Germinal center (tissue), 1 donor: ENCODE measurements at places on chromosomes 16 and 17.

GRCh38 chr17:77526728-77527350 is 386.1 kb downstream of the SEC14L1 start:
- DNase-seq: no peak

DNA sequence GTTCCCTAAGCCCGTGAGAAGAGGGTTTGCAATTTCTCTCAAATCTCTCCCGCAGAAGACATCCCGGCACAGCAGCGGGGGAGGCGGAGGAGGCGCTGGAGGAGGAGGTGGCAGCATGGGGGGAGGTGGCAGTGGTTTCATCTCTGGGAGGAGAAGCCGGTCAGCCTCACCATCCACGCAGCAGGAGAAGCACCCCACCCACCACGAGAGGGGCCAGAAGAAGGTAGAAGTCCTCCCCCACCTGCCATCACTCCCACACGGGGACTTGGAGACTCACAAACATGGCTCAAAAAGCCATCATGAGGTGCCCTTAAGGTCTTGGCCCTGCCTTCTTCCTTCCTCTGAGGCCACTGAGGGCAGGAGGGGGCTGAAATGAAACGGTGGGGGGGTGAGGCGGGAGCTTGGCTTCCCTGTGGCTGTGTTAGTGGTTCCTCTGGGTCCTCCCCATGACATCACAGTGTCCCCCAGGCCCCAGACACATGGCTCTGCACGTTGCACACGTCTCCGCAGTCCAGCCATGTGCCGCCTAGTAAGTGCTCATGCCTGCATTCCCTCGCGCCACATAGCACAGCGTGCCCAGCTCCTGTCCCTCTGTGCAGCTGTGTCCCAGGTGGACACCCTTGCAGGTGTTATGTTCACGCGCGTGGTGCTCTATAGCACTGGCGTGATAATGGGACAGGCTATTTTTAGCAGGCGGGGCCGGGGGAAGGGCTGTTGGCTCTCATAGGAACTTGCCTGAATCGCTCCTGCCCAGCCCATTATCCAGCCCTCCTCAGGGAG is 6.9 kb downstream of the MLLT6 start:
- no peak for DNase-seq

- DNase-seq: no peak
Measured at GRCh38 chr16:46862555-46863447, 21.4 kb upstream of the GPT2 start.

DNA sequence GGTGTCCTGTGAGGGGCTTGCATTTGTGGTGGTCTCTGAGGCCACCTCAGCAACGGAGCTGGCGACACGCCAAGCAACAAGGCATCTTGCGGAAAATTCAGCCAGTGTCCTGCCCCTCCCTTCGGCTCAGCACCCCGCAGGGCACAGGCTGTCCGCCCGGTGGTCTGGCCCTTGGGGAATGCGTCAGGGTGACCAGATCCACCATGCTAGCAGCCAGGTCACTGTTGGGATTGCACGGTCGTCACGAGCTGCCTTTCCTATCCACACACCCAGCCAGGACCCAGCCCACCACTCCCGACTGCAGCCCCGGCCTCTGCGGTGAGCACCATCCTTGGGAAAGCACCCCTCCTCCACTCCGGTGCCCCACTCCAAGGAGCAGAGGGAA is 221.2 kb downstream of the NTN1 start:
- DNase-seq: no peak

DNA sequence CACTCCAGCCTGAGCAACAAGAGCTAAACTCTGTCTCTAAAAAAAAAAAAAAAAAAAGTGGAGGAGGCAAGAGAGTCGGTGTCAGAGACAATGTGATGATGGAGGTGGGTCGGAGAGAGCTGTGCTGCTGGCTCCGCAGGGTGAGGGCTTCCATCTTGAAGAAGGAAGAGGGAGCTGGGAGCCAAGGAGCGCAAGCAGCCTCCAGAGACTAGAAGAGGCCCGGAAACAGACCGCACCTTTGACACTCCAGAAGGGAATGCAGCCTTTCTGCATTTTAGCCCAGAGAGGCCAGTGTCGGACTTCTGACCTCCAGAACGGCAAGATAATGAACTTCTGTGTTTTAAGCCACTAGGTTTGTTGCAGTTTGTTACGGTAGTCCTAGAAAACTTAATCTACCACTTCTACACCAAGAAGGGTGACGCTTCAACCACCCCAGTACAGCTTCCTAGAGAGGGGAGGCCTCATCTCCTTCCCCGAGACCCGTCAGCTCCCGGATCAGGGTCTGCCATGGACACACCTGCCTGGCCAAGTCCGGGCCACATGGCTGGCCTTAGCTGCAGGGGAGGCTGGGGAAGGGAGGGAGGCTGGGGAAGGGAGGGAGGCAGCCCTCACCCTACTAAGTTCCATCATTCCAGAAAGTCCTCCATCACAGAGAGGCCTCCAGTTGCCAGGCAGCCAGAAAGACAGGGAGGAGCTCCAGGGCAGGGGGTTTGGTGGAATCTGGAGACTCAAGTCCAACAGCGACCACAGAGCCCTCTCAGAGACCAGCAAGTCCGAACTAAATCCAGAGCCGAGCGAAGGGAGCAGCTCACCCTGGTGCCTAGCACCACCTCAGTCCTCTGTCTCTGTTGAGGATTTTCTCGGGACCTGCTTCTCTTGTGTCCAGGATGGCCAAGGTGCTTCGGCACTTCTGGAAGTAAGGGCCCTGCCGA is 13.2 kb upstream of the RBFOX3 start:
- no peak for DNase-seq

DNA sequence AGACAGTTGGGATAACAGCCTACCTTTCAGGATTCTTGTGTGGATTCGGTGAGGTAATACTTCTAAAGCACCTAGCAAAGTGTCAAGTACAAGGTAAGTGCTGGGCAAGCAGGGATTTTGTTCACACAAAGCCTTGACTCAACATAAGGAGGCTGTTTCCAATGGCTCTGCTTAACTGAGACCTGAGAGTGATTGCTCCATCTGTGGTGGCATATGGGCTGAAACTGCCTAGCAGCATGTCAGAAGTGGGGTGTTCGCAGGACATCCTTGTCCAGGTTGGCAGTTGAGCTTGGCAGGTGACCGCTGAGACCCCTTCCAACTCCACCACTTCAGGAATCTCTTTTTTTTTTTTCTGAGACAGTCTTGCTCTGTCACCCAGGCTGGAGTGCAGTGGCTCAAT is 19.8 kb downstream of the IL4R start:
- DNase-seq: no peak

- DNase-seq: no peak
Measured at GRCh38 chr16:77780378-77780837, 8.0 kb upstream of the VAT1L start.

DNA sequence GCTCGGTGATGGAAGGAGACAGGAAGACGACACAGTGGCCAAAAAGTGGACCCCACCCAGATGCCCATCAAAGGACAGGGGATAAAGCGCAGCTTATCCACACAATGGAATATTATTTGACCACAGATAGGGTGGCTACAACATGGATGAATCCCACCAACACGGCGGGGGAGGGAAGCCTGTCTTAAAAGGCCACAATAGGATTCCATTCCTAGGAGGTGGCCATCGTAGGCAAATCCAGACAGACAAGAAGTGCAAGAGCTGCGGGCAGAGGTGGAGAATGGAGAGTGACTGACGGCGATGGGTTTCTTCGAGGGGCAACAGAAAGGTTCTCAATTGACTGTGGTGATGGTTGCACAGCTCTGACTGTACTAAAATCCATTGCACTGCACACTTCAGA is 16.0 kb downstream of the SLC38A8 start:
- no peak for DNase-seq

GRCh38 chr17:1566505-1567199 is 4.1 kb upstream of the PITPNA start:
- no peak for DNase-seq

GRCh38 chr16:3348547-3349167 is 7.0 kb upstream of the OR2C1 start:
- DNase-seq: no peak

DNA sequence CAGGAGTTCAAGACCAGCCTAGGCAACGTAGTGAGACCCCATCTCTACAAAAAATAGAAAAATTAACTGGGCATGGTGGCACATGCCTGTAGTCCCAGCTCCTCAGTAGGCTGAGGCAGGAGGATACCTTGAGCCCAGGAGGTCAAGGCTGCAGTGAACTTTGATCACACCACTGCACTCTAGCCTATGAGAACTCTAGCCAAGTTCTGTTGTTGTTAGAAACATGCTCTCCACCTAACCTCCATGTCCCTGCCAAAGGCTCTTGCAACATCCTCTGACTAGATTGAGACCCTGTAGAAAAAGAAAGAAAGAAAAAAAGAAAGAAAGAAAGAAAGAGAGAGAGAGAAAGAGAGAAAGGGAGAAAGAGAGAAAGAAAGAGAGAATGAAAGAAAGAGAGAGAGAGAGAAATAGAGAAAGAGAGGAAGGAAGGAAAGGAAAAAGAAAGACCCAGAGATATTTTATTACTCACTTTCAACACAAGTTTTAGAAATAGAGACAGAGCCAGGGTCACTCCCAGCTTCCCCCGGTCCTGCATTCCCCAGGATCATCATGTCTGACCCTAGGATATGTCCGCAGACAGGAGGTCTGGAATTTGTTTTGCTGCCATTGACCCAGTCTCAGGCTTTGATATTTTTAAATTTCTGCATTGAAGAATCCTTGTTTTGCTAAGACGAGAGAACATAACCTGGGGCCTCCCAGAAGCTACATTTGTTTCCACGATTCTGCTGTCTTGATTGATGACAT is 376.5 kb upstream of the CDH5 start:
- DNase-seq: no peak

DNA sequence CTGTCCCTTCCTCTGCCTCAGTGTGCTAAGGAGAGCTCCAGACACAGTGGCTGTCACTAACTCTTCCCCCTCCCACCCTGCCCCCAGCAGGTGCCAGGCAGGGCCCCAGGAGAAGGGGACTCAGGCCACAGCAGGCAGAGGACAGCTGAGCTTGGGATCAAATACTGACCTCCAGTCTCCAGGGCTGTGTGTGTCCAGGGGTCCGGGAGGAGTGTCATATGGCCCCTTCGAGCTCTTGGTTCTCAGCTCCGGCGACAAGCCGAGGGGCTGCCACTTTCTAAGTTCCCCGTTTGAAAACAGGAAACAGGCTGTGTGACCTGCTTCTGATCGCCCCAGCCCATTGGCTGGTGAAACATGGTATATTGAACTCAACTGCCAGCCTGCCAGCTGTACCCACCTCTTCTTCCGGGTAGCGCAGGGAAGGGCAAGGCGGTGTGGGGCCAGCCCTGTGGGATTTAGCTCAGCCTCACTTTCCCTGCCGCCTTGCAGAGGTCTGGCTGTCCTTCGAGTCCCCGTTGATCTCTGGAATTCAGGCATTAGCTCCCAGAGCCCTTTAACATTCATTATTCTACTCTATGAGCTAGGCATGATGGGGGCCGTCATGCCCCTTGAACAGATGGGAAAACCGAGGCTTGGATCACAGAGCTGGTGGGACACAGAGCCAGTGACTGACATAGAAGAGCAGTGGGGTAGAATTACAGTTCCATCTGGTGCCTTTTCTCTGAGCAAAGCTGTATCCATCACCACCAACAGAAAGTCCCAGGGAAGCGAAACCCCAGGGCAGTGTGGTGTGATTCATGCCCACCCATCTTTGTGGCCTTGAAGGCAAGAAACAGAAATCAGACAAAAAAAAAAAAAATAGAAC is at the start of gene SNX20:
TSS of gene SNX20 (minus strand) at position 292 of the 865 bp plus-strand sequence. CDS start 3,786 bp downstream, outside the sequence.
- DNase-seq: peak; percentile 90

- no peak for DNase-seq
Measured at GRCh38 chr16:12459391-12460063, 344.2 kb downstream of the CPPED1 start.

DNA sequence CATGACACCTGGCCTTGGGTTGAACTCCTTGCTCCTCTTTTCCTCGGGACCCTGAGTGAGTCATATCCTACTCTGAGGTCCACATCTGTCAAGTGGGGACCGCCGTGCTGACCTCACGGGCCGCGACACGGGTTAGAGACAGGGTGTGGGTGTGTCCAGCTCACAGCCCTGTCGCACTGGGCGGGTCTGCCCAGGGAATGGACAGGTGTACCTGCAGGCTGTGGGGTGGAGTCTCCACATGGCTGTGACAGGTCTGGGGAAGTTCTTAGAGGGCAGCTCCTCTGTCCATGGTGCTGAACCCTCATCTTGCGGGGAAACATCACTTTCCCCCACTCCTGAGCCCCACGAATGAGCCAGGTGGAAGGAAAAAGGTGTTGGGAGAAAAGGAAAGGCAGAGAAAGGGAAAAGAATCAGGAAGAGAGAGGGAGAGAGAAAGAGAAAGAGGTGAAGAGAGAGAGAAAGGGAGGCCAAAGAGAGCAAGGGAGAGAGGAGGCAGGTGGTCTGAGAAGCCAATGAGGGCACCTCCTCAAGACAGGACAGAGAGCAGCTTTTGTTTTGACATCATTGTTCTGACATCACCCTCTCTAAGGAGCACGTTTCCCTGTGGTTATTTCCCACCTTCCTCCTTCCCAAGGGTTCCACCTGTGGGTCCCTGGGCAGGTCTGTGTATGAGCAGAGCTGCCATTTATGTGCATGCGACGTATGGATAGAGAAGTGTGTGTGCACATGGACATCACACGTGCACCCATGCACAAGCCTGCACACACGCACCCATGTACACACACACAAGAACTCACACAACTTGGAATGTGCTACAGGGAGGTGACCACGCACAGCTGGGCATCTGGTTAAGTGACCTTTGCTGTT is 32.6 kb upstream of the CBFA2T3 start:
- DNase-seq: no peak

GRCh38 chr17:73132085-73132492 is 32.7 kb upstream of the SSTR2 start:
- peak; percentile 89 for DNase-seq

GRCh38 chr17:73872816-73873215 is 228.6 kb upstream of the SDK2 start:
- no peak for DNase-seq

DNA sequence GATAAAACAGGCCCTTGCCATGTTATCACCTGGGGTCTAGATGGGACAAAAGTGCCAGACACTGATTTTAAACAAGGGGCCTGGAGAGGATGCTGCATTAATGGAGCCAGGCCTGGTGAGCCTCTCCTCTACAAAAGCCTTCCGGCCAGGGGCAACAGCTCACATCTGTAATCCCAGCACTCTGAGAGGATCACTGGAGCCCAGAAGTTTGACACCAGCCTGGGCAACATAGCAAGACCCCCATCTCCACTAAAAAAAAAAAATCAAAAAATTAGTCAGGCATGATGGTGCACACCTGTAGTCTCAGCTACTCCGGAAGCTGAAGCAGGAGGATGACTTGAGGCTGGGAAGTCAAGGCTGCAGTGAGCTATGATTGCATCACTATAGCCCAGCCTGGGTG is 3.5 kb downstream of the GINS2 start:
- no peak for DNase-seq

- DNase-seq: peak; percentile 67
Measured at GRCh38 chr16:88561485-88562359, 8.5 kb upstream of the ZC3H18 start.

- no peak for DNase-seq
Measured at GRCh38 chr17:50022463-50023130, 27.6 kb upstream of the DLX3 start.

DNA sequence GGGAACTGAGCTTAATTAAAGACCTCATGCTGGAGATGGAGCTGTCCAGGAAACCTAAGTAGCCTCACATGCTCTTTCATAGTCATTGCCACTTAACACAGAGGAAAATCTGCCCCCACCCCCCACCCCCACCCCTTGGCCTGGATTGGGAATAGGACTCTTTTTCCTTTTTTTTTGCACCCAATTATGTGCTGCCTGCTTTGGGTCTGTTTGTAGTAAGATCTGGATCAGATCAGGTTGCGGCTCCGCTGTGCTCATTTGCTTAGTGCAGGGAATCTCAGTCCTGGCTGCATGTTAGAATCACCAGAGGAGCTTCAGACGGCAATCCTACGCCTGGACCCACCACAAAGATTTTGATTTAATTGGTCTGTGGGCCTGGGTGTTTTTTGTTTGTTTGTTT is 219.0 kb downstream of the UTP18 start:
- DNase-seq: no peak
